Hematopoietic multipotent progenitor cell treated with erythropoietin and hydrocortisone succinate and interleukin-3 and kit ligand, for 17 days (in vitro differentiated cells): ENCODE measurements at places on chromosomes 2 and 18.

GRCh38 chr2:29580223-29580622 lies 341.2 kb downstream of the ALK start:
- DNase-seq = no peak

- no peak for DNase-seq
Observed at GRCh38 chr2:127877136-127877535, 8.6 kb downstream of the AMMECR1L start.

- no peak for DNase-seq
Observed at GRCh38 chr2:30203156-30203555, 28.2 kb upstream of the LBH start.

- no peak for DNase-seq
Observed at GRCh38 chr18:75854174-75854573, 426.7 kb upstream of the SMIM21 start.
